ENCODE measurements at places on chromosomes 16 and 17. TPM values are rescaled to one million over a fixed set of nuclear protein-coding genes. Genes with fewer than 3 reads are reported as not detected.

GRCh38 chr17:39899215-39899614 is 19.2 kb downstream of the GSDMB start:
- DNase-seq: no peak

DNA sequence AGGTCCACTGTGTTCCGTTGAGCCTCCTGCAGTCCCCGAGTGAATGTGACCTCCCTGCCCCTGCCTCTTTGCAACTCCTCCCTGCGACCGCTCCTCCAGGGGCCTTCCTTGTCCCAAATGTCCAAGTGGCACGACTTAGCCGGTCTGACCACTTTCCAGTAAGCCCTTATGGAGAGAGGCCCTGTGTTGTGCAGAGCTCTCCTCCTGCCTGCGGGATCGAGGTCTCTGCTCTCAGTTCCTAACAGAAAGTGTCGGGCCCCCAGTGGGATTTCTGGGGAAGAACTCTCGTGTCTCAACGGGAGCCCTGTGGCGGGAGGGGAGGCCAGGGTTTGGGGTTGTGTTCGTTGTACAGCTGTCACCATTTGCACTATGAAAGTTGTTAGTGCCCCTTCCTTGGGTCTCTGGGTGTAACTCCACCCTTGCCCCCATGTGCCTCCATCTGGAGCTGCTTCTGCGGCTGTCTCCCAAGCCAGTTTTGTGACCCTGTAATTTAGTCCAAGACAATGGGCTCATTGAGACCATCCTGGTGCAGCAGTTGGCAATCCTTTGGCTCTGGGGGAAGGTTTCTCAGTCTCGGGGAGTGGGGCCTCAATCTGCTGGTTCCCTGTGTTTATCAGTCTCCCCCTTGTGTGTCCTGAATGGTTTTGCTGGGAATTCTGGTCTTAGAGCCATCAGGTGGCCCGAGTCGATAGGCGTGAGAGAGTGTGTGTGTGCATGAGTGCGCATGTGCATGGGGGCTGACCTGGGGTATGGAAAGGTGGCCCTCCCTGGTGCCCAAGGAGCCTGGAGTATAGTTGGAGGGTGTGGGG is 234.5 kb downstream of the SEC14L1 start:
- DNase-seq: no peak

DNA sequence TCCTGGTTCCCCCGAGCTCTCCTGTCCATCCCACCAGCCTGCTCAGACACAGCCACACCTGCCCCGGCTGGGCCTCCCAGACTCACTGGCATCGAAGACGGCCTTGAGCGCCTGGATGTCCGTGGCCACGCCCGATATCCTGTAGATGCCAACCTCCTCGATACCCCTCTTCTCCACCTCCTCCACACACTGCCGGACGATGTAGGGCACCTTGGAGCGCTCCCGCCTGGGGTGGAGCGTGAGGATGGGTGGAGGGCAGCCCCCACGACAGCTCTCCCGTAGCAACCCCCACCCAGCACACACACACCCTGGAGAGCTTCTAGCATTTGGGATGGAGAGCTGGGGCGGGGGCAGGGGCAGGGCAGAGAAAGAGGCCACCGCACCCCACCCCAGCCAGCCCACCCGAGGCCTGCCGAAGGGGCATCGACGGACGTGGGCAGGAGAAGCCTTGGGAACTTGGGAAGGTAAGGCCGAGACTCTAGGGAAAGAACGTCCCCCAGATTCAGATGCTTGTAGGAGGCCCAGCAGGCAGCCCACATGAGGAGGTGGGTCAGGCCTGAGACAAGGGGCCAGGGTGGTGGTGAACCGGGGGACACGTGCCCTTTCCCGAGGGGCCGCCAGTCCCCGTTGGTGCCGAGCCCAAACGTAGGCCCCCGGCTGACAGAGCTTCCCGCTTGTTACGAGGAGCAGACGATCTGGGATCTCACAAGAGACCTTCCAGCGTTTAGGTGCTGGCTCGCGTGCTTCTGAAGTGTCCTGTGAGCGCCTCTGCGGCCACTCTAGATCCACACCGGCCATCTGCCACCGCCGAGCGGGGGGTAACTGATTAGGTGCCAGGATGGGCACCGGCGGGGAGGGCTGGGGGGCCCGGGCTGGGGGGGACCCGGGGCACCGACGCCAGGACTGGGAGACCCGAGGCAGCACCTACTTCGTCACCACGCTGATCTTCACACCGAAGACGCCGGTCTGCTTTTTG is 15.1 kb downstream of the TIMM22 start:
- DNase-seq: no peak

DNA sequence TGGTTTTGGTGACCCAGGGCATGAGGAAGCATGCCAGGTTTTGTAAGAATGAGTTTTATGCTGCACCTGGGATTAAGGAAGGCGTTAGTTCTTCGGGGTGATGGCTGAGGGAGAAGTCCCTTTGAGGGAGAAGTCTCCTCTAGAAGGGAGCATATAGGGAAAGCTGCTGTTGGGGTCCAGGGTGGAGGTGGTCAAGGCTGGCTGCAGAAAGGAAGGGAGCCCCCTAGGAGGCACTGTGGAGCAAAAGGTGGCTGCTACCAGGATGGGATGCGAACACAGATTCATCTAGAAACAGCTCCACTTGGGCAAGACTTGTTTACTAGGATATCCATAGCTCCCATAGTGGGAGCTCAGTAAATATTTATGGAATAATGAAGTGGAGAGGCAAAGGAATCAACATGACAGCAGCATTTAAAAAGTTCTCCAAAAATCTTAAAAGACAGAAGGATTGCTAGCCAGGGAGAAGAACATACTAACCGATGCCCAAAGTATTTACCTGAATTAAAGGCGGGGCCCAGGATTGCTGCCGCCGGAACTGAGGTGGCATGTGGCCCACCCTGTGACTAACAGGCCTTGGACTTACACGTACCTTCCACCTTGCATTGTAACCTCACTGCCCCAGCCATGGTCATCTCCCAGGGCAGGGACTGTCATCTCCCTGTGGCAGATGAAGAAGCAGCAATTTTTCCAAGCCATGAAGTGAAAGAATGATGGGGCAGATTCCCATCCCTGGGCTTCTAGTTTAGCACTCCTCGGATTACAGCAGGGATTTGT is 7.1 kb upstream of the LPCAT2 start:
- DNase-seq: no peak

- DNase-seq: no peak
Observed at GRCh38 chr17:28119560-28119959, 77.1 kb downstream of the NLK start.

DNA sequence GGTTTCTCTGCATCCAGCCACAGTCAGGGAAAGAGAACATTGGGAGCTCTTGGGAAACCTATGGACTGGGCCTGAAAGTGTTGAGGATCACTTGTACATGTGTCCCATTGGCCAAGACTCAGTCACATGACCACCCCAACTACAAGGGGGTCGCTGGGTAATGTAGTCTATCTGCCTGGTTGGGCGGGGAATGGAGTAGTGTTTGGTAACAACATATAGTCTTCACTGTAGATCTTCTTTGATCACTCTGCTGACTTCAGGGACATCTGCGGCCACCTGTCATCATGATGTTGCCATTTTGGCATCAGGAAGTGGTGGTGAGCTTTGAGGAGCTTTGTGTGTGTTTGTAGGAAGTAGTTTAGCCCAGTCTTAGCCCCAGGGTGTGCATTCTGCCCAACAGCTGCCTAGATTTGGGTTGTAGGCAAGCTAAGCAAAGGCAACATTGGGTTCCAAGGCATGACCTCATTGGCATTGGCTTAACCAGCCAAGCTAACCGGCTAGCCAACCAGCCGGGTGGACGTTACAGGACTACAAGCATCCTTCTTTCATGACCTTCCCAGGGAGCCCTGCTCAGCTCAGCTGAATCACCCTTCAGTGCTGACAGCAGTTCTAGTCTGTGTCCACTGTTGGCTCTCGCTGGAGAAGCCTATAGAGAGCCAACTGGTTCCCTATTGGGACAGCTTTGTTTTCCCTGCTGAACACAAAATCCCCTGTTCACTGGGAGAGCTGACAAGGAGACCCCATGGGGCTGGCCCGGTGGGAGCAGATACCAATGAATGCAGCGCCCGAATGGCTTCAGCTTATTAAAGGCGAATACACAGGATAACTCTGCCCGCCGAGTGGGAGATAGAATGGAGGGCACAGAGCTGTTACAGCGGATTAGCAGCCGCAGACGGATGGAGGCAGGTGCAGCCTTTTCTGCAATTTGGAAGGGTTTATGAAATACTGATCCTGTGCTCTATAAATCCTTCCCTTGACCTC is 178.6 kb downstream of the NTN1 start:
- no peak for DNase-seq

GRCh38 chr16:17518441-17518840 is 47.7 kb upstream of the XYLT1 start:
- DNase-seq: no peak

DNA sequence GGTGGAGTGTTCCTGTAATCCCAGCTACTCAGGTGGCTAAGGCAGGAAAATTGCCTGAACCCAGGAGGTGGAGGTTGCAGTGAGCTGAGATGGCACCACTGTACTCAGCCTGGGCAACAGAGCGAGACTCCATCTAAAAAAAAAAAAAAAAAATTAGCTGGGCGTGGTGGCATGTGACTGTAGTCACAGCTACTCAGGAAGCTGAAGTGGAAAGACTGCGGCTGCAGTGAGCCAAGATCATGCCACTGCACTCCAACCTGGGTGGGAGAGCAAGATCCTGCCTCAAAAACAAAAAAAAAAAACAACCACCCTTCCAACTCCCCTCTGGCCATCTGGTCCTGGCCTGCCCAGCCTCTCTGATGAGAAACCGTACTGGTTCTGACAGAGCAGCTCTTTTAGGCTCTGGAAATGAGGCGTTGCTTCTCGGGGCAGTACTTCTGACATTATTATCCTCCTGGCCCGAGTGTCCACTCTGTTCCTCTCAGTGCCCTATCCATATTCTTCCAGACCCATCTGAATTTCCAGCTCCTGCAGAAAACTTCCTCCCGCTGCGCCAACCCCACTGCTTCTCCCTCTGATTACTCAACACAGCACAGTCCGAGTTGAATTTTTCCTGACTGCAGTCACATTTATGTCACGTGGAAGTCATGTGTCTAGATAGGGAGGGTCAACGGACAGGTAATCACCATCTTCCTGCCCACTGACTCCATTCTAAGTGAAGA is 13.3 kb downstream of the GGA2 start:
- DNase-seq: no peak

- no peak for DNase-seq
Observed at GRCh38 chr17:76368545-76368944, 14.8 kb upstream of the PRPSAP1 start.

GRCh38 chr16:18948372-18949020 is 22.3 kb upstream of the SMG1 start:
- DNase-seq: no peak

GRCh38 chr16:76276745-76277438 is at the start of gene CNTNAP4:
TSS of gene CNTNAP4 (plus strand) at chr16:76277401. CDS start at chr16:76277663, 262 bp downstream.
- no peak for DNase-seq

DNA sequence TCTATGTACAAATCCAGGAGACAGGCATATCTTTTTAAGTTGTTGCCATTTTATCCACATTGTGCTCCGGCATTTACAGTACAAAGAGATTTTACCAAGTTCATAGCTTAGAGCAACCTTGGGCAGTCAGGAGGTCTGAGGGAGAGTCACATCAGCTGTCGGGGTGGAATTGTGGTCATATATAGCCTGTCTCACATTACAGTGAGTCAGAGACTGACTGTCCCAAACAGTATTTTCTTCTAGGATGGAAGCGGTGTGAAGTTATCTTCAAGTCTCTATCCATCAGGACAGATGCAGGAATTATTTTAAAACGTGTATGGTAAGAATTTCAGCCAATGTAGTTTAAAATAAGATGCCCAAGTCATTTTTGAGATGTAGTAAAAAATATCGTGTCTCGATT is 53.0 kb downstream of the GPRC5B start:
- no peak for DNase-seq

- DNase-seq: peak; percentile 45
Observed at GRCh38 chr16:81798311-81799137, 19.4 kb downstream of the PLCG2 start.

DNA sequence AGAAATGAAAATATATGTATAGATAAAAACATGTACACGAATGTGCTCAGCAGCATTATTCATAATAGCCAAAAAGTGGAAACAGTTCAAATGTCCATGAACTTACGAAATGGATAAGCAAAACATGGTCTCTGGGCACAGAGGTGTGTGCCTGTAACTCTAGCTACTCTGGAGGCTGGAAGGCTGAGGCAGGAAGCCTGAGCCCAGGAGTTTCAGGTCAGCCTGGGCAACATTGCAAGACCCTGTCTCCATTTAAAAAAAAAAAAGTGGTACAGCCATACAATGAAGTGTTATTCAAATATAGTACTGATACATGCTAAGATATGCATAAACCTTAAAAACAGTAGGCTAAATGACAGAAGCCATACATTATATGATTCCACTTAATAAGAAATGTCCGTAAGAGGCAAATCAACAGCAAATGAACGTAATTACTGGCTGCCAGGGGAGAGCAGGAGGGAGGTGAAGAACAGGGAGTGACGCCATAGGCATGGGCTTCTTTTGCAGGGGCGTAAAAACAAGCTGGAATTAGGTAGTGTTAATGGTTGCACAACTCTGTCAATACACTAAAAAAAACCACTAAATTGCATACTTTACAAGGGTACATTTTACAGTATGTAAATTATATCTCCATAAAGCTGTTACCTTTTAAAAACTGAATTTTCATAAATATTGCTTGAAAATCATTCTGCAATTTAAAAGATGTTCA is 87.2 kb upstream of the PLEKHM1 start:
- no peak for DNase-seq

GRCh38 chr17:57874434-57875289 is 24.8 kb upstream of the MRPS23 start:
- peak; percentile 59 for DNase-seq

GRCh38 chr16:58126451-58126961 is 2.7 kb downstream of the CFAP20 start:
- DNase-seq: no peak

- DNase-seq: no peak
Observed at GRCh38 chr17:63681530-63681929, 18.4 kb downstream of the LIMD2 start.

- no peak for DNase-seq
Observed at GRCh38 chr17:45308016-45308365, 8.8 kb downstream of the MAP3K14 start.

- DNase-seq: no peak
Observed at GRCh38 chr16:11875721-11876120, 24.4 kb upstream of the RSL1D1 start.

GRCh38 chr17:81576621-81577277 is 24.6 kb upstream of the FAAP100 start:
- DNase-seq: no peak

GRCh38 chr17:61880589-61881102 is 17.3 kb upstream of the BRIP1 start:
- DNase-seq: no peak

Gene ANKRD13B
- 3.8 TPM for total RNA-seq

Gene HSD3B7
- 16.9 TPM for total RNA-seq

Gene KRT15
- 30.9 TPM for total RNA-seq

Gene MYH2
- not detected for total RNA-seq

Gene SCNN1G
- 90.3 TPM for total RNA-seq

Gene CDRT4
- 6.6 TPM for total RNA-seq

Gene GUCY2D
- not detected for total RNA-seq

Gene RHBDL1
- 5.3 TPM for total RNA-seq

Gene HS3ST2
- 0.24 TPM for total RNA-seq

Gene SLC16A3
- 112 TPM for total RNA-seq

Gene ABCA10
- total RNA-seq: 7.7 TPM

Gene SULT1A1
- 115 TPM for total RNA-seq

Gene MOSMO
- 9.0 TPM for total RNA-seq

Gene TRPV3
- total RNA-seq: 1.5 TPM

Gene KCNJ12
- total RNA-seq: 2.5 TPM

Gene CD300LB
- total RNA-seq: 0.25 TPM

Gene IKZF3
- total RNA-seq: 4.9 TPM

Gene FOXF1
- 4.9 TPM for total RNA-seq

Gene PTGES3L
- total RNA-seq: 3.6 TPM

Gene EPOP
- 0.22 TPM for total RNA-seq

All from left colon (tissue), 2 donors.